ENCODE measurements at places on chromosomes 7 and 10.

DNA sequence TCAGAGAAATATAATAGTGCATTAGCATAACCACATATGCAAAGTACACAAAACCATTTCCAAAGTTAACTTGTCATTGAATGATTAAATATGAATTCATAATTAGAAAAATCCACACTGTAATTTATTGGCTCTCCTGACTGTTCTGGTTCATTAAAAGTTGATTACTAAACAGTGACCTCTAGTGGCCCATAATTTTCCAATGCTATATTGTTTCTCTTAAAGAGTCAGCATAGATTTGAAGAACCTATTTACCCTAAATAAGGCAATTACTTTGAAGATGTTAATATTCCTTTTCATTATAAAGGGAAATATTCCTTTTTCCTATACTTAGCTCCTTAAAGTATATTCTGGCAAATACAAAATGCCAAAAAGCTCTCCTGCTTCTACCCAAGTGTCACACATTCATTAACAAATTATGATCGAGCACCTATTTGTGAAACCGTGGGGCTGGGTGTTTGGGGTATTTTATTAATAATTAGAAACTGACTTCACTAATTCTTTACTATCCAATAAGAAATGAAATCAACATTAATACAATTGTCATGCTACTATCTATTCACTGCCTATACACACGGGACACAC is 86.2 kb downstream of the HIBADH start:
- DNase-seq, result no peak

- DNase-seq, result no peak
Observed at GRCh38 chr7:44076101-44076895, 6.0 kb downstream of the POLM start.

- no peak for DNase-seq
Observed at GRCh38 chr10:59257224-59257623, 80.8 kb downstream of the PHYHIPL start.

DNA sequence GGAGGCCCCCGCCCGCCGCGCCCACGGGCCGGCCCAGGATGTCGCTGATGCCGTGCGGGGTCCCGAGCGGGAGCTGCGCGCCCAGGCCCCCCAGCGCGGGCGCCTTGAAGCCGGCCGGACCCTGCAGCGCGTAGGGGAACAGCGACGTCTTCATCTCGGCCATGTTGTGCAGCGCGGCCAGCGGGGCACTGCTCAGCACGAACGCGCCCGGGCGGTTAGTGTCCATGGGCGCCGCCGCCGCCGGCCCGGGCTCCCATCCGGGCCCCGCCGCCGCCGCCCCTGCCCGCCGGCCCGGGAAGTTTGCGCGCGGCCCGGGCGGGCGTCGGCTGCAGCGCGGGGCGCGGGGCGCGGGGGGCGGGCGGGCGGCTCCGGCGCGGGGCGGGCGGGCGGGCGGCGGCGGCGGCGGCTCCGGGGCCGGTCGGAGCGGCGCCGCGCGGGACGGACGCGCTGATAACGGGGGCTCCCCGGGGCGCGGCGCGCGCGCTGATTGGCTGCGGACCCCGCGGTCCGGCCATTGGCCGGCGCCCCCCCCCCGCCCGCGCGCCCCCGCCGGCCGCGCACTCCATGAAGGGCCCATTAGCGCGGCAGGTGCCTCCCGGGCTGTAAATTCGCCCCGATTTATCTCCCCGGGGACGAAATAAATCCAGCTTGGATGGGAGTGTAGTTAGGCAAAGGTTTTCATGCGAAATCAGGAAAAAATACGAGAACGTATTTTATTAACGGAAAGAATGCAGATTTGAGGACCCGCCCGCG is at the start of gene NKX6-2:
TSS of gene NKX6-2 (minus strand) at position 425 of the 753 bp plus-strand sequence. CDS start at position 226, 199 bp downstream.
- DNase-seq, result peak; percentile 15

- no peak for DNase-seq
Observed at GRCh38 chr7:123569352-123570010, 11.9 kb upstream of the NDUFA5 start.

DNA sequence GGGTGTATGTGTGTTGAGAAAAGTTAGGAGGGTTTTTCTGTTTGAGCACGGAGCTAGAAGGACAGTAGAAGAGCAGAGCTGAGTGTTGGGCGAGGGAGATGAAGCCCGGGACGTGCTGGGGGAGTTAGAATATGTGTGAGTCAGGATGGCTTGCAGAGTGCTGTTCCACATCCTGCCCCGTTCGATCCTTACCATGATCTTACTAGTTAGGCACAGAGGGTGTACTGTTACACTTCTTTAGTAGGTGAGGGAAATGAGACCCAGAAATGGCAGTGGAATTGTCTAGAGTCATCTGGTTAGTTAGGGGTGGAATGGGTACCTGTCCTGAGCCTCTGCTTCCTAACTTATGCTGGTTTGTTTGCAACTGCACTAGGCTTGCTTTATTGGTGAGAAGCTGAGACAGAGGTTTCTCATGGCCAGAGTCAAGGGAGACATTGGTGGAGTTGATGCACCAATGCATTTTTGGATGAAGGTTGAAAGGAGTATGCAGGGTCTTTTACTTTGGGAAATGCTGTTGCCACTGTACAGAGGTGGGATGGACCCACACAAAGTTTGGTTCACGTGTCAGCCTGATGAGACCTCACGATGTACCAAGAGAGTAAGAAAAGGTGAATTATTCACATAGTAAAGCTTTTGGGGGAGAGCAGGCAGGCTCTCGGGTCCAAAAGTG is 42.4 kb downstream of the CCNY start:
- no peak for DNase-seq

GRCh38 chr7:25557930-25558329 is 329.6 kb upstream of the NPVF start:
- no peak for DNase-seq

All from nucleus accumbens (tissue), 56 donors.